Hepatocyte (in vitro differentiated cells): ENCODE measurements at places on chromosomes 1 and 21. TPM values are rescaled to one million over a fixed set of nuclear protein-coding genes. Genes with fewer than 3 reads are reported as not detected.

DNA sequence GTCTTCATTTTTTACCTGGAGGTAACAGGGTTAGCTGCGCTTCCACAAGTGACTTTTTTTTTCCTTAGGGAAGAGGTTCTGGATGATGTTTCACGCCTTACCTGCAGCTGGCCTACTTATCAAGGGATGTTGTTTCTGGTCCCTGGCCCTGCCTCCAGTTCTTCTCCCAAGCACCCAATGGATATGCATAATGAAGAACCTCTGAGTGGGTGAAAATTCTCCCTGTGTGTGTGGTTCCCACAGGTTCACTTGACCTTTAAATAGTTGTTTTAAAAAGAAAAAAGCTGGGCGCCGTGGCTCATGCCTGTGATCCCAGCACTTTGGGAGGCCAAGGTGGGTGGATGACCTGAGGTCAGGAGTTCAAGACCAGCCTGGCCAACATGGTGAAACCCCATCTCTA is 31.8 kb upstream of the DPT start:
- no peak for DNase-seq
- no peak overlapping the region for H3K4me3 ChIP-seq
- no peak overlapping the region for H3K27ac ChIP-seq
- no peaks in the 10 kb centered on the region for H3K36me3 ChIP-seq
- peaks cover 6% of the 10 kb centered on the region for H3K4me1 ChIP-seq
- no peaks in the 10 kb centered on the region for H3K27me3 ChIP-seq

DNA sequence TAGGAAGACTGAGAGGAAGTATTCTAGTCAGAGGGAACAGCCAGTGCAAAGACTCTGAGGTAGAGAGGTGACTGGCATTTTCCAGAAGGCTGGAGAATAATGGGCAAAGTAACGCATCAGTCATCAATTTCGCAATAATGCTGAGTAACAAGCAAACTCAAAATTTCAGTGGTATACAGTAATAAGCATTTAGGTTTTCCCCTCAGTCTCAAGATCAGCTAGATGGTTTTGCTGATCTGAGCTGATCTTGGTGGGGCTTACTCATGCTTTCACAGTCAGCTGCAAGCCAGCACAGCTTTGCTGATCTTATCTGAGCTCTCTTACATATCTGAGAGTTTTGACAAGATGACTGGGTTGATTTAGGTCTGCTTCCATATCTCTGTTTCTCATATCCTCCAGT is 108.7 kb downstream of the TSEN15 start:
- no peak for DNase-seq
- no peaks in the 10 kb centered on the region for H3K36me3 ChIP-seq
- H3K27ac ChIP-seq = no peak overlapping the region
- H3K4me1 ChIP-seq = no peaks in the 10 kb centered on the region
- no peak overlapping the region for H3K4me3 ChIP-seq

- H3K4me3 ChIP-seq = no peak overlapping the region
- no peaks in the 10 kb centered on the region for H3K36me3 ChIP-seq
- no peaks in the 10 kb centered on the region for H3K27me3 ChIP-seq
Observed at GRCh38 chr1:173062150-173062938, 11.6 kb upstream of the TNFSF18 start.

GRCh38 chr1:67110352-67110751 is 24.4 kb downstream of the C1orf141 start:
- no peak overlapping the region for H3K27ac ChIP-seq
- H3K4me1 ChIP-seq = no peaks in the 10 kb centered on the region
- H3K36me3 ChIP-seq = no peaks in the 10 kb centered on the region
- H3K27me3 ChIP-seq = no peaks in the 10 kb centered on the region

GRCh38 chr1:214440219-214440965 is 111.0 kb downstream of the PTPN14 start:
- no peak overlapping the region for H3K4me3 ChIP-seq
- H3K27me3 ChIP-seq = no peaks in the 10 kb centered on the region
- peak overlapping the region; percentile 87 for H3K27ac ChIP-seq
- no peaks in the 10 kb centered on the region for H3K36me3 ChIP-seq
- no peak for DNase-seq

- no peaks in the 10 kb centered on the region for H3K4me1 ChIP-seq
- no peaks in the 10 kb centered on the region for H3K27me3 ChIP-seq
- no peak overlapping the region for H3K27ac ChIP-seq
- peak; percentile 12 for DNase-seq
- H3K4me3 ChIP-seq = no peak overlapping the region
- H3K36me3 ChIP-seq = no peaks in the 10 kb centered on the region
Observed at GRCh38 chr1:183989078-183989577, 48.4 kb downstream of the COLGALT2 start.

DNA sequence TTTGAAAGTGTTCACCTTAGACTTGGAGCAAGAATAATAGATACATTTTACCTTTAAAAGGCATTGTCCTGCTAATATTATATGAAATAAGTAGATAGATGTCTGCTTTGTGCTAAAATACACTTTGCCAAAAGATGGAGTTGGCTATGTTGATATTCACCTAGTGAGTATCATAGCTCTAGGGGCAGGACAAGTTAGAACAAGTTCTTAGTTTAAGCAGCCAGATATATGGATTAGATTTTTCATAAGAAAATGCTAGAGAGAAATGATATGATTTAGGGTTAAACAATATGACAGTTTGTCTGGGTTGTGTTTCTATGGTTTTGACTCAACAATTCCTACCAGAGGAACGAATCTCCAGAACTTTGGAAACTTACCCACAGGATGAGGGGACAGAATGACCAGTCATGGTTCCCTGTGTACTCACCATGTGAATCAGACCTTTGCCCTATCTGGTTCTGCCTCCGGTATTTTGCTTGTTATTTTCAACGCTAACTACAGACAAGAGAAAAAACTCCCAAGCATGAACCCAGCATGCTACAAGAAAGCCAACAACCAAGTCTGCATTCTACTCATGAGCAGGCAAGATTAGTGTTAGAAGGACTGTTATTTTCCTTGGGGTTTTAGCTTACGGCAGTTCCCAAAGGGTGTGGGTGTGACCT is 1.7 kb downstream of the F5 start:
- H3K36me3 ChIP-seq = no peaks in the 10 kb centered on the region
- no peaks in the 10 kb centered on the region for H3K4me1 ChIP-seq
- H3K27ac ChIP-seq = peak overlapping the region; percentile 17
- no peak overlapping the region for H3K4me3 ChIP-seq
- DNase-seq = no peak

DNA sequence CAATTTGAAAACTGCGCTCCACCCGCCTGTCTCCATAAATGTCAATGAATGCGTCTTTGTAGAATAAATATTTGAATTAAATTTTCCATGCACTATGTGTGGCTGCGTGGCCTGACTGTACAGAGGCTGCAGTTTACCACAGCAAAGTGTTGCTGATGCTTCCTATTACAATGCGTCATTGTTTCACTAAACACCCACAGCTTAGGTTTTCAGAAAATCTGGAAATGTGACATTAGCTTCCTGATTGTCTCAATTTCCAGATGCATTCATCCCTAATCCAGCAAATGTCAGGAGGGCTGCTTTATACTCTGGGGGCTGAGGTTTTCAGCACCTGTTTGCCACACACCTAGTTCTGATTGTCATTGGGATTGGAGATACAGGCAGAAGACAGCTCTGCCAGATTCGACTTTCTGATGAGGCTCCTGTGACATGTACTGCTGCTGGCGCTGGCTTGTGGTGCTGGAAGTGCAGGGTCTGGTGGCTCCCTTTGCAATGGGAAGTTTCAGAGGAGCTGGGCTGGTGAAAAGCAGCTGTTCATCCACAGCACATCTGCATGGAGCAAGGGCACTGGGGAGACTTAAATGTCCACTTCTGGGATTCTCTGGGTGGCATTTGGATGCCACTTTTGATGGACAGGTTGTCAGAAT is 40.0 kb downstream of the URB2 start:
- H3K4me1 ChIP-seq = no peaks in the 10 kb centered on the region
- H3K27me3 ChIP-seq = no peaks in the 10 kb centered on the region
- H3K4me3 ChIP-seq = no peak overlapping the region

DNA sequence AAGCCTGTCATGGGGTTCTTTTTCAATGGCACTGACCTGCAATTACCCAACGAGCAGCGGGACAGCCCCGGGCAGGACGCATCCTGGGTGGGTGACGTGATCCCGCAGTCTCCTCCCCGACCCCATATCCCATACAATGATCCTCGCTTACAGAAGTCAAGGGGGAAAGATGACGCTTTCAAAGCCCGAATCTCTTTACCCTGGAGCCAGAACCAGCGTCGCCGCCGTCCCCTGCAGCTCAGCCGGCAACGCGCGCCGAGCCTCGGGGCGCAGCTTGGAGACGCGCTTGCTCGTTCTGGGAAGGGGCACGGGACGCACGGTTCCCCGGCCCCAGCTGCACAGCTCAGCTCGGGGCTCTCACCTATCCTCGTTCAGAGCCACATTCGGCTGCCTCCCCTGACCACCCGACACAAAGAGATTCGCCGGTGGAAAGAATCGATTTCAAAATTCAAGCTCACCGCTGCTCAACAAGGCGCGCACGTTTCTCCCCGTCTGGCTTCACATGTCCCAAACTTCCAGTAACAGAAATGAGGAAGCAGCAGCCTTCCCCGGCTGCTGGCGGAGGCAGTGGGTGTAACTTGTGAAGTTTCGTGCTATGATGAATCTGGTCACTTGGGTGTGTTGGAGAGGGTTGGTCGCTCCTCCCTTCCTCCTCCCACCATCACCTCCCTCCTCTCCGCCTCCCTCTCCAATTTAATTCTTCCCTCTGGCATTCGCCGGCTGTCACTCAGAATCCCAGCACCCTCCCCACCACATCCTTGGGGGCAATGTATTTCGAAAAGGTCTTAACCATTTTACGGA is at the start of gene TIAM1:
TSS of gene TIAM1 (minus strand) at position 582 of the 801 bp plus-strand sequence. CDS start 77,289 bp downstream, outside the sequence.
- H3K36me3 ChIP-seq = no peaks in the 10 kb centered on the region
- no peaks in the 10 kb centered on the region for H3K4me1 ChIP-seq
- peaks cover 38% of the 10 kb centered on the region for H3K27me3 ChIP-seq

DNA sequence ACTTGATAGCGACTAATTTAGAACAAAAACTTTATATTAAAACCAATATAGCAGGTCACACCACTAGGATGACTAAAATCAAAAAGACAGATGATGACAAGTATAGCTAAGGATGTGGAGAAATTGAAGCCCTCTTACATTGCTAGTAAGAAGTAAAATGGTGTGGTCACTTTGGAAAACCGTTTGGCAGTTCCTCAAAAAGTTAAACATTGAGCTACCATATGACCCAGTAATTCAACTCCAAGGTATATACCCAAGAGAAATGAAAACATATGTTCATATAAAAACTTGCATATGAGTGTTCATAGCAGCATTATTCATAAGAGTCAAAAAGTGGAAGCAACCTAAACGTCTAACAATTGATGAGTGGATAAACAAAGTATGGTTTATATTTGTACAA is 13.0 kb upstream of the SERINC2 start:
- H3K36me3 ChIP-seq = no peaks in the 10 kb centered on the region
- no peak overlapping the region for H3K4me3 ChIP-seq
- DNase-seq = no peak
- no peak overlapping the region for H3K27ac ChIP-seq

DNA sequence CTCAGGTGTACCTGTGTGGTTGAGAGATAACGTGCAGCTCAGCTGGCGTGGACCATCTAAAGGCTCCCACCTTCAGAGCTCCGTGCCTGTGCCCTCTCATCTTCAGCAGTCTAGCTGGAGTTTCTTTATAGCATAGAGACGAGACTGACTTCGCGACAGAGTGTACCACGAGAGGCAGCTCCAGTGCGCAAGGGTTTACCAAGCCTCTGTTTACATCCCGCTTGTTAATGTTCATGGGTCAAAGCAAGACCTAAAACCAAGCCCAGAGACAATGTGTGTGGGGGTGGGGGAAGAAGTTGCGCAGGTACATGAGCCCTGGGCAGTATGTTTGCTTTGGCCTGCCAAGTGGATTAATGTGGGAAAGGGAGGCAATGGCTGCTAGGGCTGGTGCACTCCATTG is 15.6 kb downstream of the RHOU start:
- H3K4me3 ChIP-seq = no peak overlapping the region
- H3K27me3 ChIP-seq = no peaks in the 10 kb centered on the region
- H3K27ac ChIP-seq = no peak overlapping the region
- H3K36me3 ChIP-seq = no peaks in the 10 kb centered on the region

DNA sequence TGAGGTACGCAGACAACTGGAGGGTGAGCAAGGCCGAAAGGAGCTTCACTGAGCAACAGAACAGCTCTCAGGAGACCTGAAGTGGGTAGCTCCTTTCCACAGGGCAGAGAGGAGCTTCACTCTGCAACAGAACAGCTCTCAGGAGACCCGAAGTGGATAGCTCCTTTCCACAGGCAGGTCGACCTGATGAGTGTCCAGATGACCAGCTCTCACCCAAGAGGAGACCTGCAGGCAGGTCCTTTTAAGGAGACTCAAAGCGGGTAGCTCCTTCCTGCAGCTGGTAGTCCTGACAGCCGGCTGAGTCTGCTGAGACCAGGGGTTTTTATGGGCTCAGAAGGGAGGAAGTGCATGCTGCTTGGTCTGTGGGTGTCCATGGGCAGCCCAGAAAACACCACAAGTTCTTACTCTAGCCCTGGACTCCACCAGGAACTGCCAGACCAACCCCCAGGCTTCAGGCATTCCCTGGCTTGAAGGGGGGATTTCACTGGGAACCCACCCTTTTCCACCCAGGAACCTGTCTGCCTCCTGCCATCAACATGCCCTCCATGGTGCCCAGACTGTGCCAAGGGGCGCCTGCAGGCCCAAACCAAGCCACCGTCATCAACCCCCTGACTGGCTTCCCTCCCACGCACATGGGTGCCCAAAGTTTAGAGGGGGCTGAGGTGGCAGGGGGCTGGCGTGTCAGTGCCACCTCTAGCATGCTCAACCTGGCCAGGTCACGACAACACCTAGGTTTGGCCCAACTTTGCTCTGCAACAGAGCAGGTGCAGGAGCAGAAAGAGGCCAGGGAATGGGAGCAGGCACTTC is 43.6 kb downstream of the ZBTB8OS start:
- no peak overlapping the region for H3K27ac ChIP-seq
- H3K4me1 ChIP-seq = no peaks in the 10 kb centered on the region
- H3K27me3 ChIP-seq = no peaks in the 10 kb centered on the region
- H3K4me3 ChIP-seq = no peak overlapping the region
- DNase-seq = no peak
- no peaks in the 10 kb centered on the region for H3K36me3 ChIP-seq

- H3K4me3 ChIP-seq = no peak overlapping the region
- peaks cover 22% of the 10 kb centered on the region for H3K4me1 ChIP-seq
- no peaks in the 10 kb centered on the region for H3K27me3 ChIP-seq
Observed at GRCh38 chr1:26284597-26285347, 4.9 kb downstream of the SH3BGRL3 start.

- H3K27me3 ChIP-seq = no peaks in the 10 kb centered on the region
- peaks cover 12% of the 10 kb centered on the region for H3K4me1 ChIP-seq
Observed at GRCh38 chr1:22777388-22778057, 66.9 kb downstream of the EPHB2 start.

KIF21B gene
- 0.18 and 0.19 TPM in 2 replicates for polyA plus RNA-seq

CBS gene
- 35.8 and 40.6 TPM in 2 replicates for polyA plus RNA-seq

PTPRC gene
- 0.11 TPM in 1 of 2 replicates, not detected in the other for polyA plus RNA-seq

TSACC gene
- 1.4 and 1.5 TPM in 2 replicates for polyA plus RNA-seq

UBE2U gene
- 0.21 TPM in 1 of 2 replicates, not detected in the other for polyA plus RNA-seq

FALEC gene
- polyA plus RNA-seq = 0.39 TPM in 1 of 2 replicates, not detected in the other
